ENCODE measurements at places on chromosomes 3 and 15.

DNA sequence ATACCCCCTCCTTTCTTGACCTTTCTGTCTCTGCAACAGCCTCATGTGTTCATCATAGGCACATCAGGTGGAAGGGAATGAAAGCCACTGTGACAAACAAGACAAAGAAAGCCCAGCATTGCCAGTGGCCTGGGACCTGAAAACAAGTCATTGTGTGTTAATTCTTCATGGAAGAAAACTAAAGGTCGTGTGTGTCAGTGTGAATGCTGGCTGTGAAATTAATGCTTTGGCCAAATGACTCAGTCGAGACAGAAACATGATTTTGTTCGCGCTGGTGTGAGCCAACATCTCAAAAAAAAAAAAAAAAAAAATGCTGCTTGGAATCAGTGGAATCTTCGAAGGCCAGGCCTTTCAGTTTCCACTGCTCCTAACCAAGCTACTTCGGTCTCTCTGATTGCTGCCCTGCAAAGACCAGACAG, 386.5 kb upstream of the PROK2 start:
- no peak for DNase-seq

DNA sequence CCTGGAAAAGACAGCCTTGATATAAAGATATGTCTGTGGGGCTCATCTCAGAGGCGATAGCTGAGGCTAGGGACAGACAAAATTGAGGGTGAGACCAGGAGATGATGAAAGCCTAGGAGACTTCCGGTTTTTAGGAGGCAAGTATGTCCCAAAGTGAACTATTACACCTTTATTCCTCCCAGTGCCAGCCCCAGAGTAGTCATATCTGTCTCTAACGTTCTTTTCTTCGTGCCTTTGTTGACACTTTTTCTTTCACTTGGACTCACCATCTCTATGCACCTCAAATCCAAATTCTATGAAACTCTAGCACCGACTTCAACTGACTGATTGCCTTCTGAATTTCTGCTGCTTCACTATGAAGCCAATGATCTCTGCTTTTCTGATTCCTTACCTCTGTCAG, 93.8 kb upstream of the RASGRP1 start:
- no peak for DNase-seq

GRCh38 chr3:10272977-10273376, 19.8 kb downstream of the GHRL start:
- DNase-seq: no peak

- DNase-seq: no peak
Measured at GRCh38 chr15:74370471-74370870, 3.0 kb upstream of the CYP11A1 start.
